ENCODE measurements at places on chromosomes 16 and 17.

DNA sequence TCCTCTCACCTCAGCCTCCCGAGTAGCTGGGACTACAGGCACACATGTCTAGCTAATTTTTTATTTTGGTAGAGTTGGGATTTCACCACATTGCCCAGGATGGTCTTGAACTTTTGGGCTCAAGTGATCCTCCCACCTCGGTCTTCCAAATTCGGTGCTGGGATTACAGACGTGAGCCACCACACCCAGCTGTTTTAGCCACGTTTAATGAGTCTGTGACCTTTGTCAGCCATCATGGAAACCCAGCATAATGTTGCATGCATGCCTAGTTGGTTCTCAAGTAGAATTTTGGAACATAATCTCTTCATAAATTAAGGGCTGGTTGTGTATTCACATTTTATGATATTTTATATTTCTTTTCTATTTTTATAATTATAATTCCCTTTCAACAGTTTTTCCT lies 42.0 kb downstream of the GOSR1 start:
- no peak for DNase-seq

DNA sequence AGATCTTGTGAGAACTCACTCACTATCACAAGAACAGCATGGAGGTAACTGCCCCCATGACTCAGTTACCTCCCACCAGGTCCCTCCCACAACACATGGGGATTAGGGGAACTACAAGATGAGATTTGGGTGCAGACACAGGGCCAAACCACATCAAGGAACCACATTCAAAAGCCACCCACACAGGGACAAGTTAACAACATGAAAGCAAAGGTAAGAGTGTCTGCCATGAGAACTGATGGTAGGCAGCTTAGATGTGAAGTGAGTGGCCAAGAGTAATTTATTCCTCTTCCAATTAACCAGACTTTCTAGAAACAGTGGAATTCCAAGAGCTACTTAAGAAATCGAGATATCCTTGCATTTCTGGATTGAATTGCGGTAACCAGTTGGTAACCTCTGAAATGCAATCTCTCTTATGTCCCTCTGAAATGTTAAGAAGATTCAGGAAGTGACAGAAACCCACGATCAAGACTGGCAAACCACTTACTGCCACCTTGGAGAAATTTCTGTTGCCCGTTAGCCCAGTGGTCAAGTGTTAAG lies 167.4 kb upstream of the CACNG5 start:
- DNase-seq, result peak; percentile 48

- no peak for DNase-seq
Measured at GRCh38 chr17:44687756-44688155, 1.8 kb downstream of the CCDC43 start.

GRCh38 chr16:79628988-79629387 lies 28.5 kb upstream of the MAF start:
- DNase-seq, result no peak

DNA sequence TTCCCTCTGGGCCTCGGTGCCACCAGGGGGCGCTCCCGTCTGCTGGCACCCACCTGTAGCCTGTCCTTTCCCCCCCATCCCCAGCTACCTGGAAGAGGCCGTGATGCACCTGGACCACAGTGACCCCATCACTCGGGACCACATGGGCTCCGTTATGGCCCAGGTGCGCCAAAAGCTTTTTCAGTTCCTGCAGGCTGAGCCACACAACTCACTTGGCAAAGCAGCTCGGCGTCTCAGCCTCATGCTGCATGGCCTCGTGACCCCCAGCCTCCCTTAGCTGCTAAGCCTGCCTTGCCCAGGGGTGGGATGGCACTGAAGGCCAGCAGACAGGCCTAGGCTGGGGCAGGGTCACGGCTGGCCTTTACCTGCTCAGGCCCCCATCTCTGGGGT lies 818 bp upstream of the NRN1L start:
- peak; percentile 73 for DNase-seq

DNA sequence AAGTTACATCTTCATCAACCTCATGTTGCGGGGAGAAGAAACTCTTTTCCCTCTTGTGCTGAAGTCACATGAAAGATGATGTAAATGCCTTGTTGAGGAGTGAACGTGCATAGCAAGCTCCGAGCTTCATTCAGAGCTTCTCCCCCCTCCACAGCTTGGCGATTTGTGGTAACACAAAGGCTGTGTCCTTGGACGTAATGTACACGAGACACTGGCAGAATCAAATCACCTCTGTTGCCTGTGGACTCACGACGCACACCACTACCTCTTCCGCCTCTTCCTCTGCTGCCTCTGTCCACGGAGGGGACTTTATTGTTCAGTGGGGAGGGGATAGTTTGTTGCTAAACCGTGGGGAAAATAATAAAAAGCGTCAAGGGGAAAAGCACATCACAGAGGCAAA lies 54.9 kb upstream of the CHMP6 start:
- no peak for DNase-seq

DNA sequence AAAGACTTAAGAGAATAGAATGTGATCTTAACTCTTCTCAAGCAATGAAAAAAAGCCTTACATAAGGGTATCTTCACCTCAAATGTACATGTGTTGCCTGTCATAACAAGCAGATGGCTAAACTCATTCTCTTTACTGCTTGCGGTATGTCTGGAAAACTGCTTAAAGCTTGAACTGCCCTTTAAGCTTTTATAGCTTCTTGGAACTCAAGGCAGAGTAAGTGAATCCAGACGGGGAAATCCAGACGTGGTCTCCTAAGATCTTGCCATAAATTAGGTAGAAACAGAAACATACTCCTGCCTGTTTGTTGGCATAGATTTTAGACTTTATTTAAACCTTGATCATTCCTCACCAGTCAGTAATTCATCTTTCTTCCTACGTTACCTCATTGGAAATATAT lies 19.6 kb downstream of the CLUAP1 start:
- DNase-seq, result no peak

DNA sequence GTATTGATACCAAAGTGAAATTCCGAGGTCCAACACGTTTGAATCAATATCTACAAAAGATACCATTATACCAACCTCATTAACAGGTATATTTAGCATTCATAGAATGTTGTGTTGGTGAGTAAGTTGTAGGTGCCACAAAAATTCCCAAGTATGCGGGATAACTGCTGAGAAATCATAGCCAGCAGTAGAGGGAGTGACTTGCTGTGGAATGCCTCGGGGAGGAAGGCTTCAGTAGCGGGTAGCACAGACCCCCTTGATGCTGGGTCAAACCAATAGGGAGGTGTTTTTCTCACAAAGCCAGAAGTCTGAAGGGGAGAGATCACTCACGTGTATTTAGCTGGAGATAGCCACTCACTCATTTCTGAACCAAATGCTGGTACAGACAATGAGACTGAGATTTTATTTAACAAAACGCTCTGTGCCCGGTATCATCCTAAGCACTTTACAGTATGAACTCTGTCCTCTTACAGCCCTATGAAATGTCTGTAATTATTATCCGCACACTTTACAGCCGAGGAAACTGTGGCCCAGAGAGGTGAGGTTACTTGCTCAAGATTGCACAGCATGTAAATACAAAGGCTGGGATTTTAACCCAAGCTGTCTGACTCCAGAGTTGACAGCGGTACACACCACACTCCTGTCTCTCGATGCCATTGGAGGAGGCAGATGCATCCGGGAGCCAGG lies 23.1 kb downstream of the HSBP1 start:
- DNase-seq, result no peak

DNA sequence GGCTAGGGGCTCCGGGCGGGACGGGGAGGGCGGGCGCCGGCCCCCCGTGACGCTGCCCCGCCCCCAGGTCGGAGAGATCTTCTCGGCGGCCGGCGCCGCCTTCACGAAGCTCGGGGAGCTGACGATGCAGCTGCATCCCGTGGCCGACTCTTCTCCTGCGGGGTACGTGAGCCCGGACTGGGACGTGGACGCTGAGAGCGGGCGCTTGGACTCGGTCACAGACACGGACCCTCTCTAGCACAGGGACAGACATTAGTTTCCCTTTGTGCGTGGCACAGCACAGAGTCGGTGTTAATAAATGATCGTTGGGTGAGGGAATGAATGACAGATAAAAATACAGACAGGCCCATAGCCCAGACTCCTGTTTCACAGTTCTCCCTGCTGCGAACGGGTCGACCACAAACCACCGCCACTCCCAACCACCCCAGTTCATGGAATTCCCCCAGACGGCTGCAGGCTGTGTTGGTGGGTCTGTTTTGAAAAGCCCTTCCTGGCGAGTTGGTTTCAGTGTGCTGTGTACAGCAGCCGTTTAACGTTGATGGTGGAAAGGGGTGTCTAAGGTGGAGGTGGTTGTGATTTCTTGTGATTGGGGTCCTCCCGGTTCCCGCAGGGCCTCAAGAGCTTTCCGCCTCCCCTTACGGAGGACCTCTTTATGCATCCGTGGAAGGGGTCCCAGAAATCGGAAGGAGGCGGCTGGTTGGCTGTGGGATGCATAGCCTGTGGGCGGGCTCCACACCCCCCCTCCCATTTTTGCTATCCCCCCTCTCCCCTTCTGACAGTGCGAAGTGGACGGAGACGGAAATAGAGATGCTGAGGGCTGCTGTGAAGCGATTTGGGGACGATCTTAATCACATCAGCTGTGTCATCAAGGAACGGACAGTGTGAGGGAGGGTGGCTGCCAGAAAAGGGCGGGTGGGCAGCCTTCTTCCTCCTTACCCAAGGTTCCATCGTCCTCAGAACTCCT lies 2.9 kb downstream of the RNASEK start:
- peak; percentile 59 for DNase-seq

DNA sequence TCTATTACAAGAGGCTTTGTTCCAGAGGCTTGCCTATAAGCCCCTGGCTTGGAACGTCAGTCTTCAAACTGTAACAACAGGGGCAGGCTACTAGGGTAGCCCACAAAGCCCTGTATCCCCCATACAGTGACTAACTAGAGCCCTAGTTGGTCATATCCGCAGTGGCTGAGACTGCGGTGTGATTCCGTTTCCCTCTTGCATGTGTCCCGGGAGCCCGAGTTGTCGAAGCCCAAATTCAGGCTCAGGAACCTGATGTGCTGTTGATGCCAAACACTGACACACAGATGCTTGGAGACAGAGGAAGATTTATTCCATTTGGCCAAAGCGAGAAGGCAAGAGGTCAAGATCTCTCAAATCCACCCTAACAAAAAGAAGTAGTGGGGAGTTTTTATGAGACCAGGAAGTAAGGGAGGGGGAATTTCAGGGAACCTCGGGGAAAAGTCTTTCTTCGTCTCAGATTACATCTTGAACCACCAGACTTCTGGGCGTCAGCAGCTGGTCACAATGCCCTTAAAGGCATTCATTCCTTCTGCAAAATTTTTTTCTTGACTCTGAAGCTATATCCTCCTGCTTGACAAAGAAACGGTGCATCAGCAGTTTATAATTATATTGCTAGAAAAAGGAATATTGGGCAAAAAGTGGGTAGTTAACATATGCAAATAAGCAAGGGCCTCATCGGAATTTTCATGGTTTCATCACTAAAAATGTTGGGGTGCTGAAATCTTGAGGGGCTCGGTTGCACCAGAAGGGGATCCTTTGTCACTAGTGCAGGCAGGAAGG lies 879 bp downstream of the SLFN5 start:
- DNase-seq, result peak; percentile 56

- DNase-seq, result no peak
Measured at GRCh38 chr17:14282726-14283125, 18.2 kb upstream of the HS3ST3B1 start.

GRCh38 chr16:86349338-86349900 lies 160.9 kb upstream of the FOXF1 start:
- no peak for DNase-seq

- no peak for DNase-seq
Measured at GRCh38 chr16:15874745-15875314, 13.6 kb downstream of the CEP20 start.

- DNase-seq, result no peak
Measured at GRCh38 chr17:35725802-35726126, 5.7 kb upstream of the RASL10B start.

DNA sequence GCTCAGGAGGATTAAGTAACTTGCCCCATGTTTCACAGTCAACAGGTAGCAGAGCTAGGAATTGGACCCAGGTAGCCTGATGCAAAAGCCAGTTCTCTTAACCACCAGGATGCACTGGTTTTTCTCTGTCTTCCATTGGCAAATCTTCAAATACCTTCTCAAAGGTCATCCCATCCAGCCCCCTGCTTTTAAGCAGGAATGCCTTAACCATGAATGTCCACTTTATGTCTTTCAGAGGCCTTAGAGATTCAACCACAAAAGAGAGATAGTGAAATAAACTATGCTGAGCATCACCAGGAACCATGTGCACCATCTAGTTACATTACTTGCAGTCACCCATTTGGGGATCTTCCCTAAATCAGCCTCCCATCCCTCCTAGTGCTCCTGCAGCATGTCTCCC lies 94.3 kb downstream of the C17orf67 start:
- no peak for DNase-seq

- DNase-seq, result peak; percentile 54
Measured at GRCh38 chr16:81632392-81633146, 146.5 kb upstream of the PLCG2 start.

DNA sequence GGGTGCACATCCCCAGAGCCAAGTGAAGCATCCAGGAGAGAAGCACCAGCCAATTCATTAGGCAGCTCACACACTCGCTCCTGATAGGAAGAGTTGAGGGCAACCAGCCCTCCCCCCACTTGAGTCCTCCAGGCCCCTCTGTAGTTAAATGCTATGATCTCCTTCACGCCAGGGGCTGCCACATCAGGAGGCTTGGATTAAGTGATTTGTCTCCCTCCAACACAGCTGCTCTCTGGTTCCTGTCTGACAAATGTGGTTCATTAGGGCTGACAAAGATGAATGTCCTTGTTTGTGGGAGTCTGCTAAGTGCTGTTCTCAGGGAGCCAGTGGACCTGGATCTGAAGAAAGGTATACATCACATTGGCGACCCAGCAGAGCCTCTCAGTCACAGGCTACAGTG lies 94.5 kb upstream of the WSCD1 start:
- DNase-seq, result no peak

- DNase-seq, result no peak
Measured at GRCh38 chr16:67731753-67732095, 12.6 kb upstream of the GFOD2 start.

- DNase-seq, result no peak
Measured at GRCh38 chr17:82391496-82392066, 20.0 kb downstream of the UTS2R start.

- DNase-seq, result no peak
Measured at GRCh38 chr16:21950782-21951521, 2.2 kb upstream of the UQCRC2 start.

DNA sequence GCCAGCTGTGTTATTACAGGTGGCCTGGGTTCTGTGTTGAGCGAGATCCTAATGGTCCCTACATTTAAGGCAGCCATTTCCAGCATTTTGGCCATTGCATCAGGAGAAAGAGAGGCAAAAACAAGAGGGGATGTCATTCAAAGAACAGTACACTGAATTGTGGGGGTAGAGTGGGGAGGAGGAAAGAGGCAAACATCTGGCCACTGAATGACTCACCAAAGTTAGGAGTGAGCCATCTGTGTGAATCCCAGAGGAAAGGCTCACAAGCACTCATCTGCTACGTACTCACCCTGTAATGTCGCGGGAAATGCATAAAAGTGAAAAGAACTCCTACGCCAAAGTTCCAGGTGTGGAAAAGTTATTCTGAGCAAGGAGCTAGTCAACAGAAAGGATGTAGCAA lies 16.7 kb downstream of the KRABD2 start:
- DNase-seq, result no peak

GRCh38 chr16:80066805-80067580 lies 466.5 kb upstream of the MAF start:
- DNase-seq, result no peak

- DNase-seq, result no peak
Measured at GRCh38 chr16:817001-817906, 16.7 kb upstream of the GNG13 start.

All from stimulated activated CD4-positive, alpha-beta T cell treated with anti-CD3 and anti-CD28 coated beads, Interleukin-4, amount 100 ng/mL, for 4 hours (primary cell).